Mucosa of descending colon (tissue), 3 donors: ENCODE measurements at places on chromosomes 4 and X. TPM values are rescaled to one million over a fixed set of nuclear protein-coding genes. Genes with fewer than 3 reads are reported as not detected.

DNA sequence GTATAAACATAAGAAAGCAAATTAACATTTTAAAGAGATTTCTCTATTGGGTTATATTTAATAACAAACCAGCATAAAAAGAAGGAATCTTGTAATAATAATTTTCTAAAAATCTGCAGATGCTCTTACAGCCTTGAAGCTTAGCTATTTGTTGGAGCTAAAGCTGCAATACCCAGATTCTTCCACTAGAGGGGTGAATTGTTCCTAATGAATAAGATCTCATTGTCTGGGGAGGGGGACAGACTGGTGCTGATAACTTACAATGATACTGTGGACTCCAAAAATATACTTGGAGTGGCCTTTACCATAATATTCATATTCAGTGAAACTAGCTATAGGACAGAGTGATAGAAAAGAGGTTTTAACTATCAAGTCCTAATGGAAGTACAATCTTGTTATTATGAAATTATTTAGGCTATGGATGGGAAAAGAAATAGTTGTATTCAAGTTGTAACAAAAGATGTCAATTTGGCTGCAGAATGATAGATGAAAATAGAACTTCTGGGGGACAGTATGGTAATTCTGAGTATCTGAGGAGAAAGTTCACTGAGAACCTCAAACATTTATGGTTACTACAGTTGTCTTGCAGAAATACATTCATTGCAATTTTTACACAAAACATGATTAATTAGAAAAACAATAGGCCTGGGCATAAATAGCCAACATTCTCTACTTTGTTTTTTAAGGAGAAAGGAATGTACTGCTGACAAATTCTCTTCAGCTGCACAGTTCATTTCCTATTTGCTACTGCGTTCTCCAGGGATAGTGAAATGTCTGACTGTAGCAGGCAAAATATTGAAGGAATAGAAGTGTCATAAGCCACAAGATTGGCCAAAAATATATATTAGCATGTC is 443.3 kb downstream of the GBA3 start:
- DNase-seq, result no peak

GRCh38 chr4:184479516-184479950 is 5.2 kb upstream of the IRF2 start:
- no peak for DNase-seq

GRCh38 chrX:140723121-140723715 is 13.7 kb downstream of the LINC00632 start:
- no peak for DNase-seq

GRCh38 chr4:5870701-5871100 is 22.2 kb downstream of the CRMP1 start:
- no peak for DNase-seq

- DNase-seq, result no peak
These were observed 43.5 kb downstream of the MND1 start for GRCh38 chr4:153387981-153388380.

DNA sequence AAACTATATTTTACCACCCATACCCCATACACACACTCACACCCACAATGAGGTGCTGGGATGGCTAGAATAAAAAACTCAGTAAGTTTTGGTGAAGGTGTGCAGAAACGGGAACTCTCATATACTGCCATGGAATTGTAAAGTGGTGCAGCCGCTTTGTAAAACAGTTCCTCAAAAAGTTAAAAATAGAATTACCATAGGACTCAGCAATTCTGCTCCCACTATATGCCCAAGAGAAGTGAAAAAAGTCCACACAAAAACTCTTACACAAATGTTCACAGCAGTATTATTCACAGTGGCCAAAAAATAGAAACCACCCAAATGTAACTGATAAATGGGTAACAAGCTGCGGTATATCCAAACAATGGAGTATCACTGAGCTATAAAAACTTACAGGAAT is 6.5 kb downstream of the CENPU start:
- no peak for DNase-seq

DNA sequence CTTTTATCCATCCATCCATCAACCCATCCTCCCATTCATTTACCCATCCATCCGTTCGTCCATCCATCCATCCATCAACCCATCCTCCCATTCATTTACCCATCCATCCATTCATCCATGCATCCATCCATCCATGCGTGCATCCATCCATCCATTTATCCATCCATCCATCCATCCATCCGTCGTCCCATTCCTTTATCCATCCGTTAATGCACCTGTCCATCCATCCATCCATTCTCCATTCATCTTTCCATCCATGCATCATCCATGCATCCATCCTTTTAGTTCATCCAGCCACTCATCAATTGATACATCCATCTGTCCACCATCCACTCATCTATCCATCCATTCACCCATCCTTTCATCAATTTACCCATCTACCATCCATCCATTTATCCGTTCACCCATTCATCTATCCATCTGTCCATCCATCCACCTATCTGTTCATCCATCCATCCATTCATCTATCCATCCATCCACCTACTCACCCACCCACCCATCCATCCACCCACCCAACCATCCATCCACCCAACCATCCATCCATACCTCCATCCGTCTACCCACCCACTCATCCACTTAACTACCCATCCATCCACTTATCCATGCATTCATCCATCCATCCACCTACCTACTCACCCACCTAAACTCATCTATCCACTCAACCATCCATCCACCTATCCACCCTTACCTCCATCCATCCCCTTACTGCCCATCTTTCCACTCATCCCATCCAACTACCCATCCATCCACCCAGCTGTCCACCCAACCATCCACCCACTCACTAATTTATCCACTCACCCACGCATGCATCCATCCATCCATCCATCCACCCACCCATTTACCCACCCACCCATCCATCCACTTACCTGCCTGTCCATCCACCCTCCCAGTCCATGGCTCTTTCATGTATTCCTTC is 9.6 kb downstream of the CD99 start:
- DNase-seq, result no peak

GRCh38 chr4:41514766-41515481 is 23.0 kb upstream of the LIMCH1 start:
- no peak for DNase-seq

DNA sequence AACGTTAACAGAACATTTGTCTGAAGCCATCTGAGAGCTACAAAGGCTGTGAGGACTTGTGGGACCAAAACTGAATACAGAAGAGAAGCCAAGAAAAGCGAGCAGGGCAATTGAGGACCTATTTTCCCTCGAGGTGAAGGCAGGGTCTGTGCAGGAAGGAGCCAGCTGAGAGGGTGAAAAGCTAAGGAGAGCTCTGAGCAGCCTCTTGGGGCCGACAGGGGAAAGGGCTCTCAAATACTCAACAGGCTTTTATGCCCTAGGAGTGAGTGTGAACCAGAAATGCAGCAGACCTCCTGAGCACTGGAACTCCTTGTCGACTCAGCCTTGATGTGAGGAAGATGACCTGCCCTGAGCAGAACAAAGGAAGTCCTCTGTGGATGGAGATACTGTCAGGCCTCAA is 54.2 kb downstream of the C4orf50 start:
- DNase-seq, result no peak

DNA sequence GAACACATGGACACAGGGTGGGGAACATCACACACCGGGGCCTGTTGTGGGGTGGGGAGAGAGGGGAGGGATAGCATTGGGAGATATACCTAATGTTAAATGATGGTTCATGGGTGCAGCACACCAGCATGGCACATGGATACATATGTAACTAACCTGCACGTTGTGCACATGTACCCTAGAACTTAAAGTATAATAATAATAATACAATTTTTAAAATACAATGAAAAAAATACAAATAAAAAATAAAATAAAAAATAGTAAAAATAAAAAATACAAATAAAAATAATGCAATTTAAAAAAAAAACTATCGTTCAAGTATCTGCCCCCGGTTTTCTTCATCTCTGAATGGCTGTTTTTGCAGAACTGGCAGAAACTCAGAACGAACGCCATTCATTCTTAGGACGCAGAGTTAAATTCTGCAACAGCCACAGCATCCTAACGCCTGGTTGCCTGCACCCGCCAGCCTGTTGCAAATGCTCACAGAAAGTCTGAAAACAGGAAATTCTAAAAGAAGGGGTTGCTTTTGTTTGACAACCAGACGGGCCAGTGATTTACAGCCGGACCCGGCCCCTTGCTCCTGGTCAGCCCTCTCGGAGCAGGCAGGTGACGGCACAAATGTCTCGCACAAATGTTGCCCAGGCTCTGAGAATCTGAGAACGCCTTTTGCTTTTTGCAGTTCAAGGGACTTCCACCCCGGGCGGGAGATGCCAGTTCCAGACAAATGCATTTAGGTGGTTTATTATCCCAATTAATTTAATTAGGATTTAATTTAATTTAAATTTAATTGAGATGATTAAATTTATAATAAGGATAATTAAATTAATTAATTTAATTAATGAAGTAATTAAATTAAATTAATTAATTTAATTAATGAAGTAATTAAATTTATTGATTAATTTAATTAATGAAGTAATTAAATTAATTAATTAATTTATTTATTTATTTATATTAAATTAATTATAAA is 47.8 kb downstream of the CRLF2 start:
- DNase-seq, result no peak

GRCh38 chr4:98728871-98729270 is 70.5 kb upstream of the TSPAN5 start:
- no peak for DNase-seq

DNA sequence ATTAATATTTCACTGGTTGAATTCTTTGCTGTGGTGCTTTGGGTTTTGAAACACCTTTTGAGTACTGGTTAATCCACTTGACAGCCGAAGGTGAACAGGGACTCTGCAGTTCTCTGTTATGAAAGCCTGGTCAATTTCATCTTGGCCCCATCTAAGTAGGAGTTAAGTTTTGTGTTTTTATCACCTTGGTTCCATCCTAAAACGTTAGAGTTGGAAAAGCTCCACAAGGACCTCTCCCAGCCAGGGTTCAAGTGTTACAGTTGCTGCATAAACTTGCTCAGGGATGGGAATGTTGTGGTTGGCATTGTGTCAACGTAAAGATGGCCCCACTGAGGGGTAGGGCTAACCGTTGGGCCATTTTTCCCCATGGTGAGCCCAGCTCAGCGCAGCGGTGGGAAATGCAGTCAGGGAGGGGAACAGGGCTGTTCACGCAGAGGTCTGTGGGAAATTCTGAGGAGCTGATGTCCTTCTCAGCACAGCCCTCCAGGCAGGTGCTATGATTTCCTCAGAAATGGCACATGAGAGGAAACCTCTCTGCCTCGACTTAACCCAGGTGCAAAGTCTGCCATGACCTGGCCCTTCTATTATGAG is 188.7 kb downstream of the STIM2 start:
- no peak for DNase-seq

DNA sequence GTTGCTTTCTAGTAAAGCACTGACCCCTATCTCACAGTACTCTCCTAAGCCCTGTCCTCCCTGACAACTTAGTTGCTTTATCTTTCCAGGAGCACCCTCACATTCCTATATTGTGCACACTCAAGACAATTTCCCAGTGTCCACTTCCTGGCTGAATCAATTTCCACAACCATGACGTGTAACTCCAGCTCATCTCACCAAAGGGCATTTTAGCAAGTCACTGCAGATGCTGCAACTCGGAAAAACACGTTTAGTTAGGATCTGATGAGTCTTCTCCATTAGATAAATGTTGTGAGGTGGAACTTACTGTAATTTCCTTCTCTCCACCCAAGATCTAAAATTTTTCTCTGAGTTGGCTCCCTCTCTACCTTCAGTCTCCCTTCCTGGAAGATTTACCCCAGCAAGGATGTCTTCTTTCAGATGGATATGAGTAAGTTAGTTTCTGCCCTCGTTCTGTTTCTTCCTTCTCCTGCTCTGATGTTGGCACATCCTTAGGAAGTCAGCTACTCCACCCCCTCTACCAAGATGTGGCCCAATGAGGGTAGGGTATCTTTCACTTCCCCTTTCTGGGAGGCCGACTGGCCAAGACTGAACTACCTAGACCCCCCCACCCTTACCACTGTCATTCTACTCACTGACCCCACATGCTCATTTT is 28.8 kb upstream of the IL13RA1 start:
- DNase-seq, result no peak

GRCh38 chr4:90996813-90997212 is 869.6 kb downstream of the CCSER1 start:
- DNase-seq, result no peak

GRCh38 chr4:48483006-48483776 is at the start of gene SLC10A4:
Gene SLC10A4, plus strand, starts transcription at chr4:48483343. Its CDS starts 219 bp downstream, at chr4:48483562.
- DNase-seq, result peak; percentile 40

DNA sequence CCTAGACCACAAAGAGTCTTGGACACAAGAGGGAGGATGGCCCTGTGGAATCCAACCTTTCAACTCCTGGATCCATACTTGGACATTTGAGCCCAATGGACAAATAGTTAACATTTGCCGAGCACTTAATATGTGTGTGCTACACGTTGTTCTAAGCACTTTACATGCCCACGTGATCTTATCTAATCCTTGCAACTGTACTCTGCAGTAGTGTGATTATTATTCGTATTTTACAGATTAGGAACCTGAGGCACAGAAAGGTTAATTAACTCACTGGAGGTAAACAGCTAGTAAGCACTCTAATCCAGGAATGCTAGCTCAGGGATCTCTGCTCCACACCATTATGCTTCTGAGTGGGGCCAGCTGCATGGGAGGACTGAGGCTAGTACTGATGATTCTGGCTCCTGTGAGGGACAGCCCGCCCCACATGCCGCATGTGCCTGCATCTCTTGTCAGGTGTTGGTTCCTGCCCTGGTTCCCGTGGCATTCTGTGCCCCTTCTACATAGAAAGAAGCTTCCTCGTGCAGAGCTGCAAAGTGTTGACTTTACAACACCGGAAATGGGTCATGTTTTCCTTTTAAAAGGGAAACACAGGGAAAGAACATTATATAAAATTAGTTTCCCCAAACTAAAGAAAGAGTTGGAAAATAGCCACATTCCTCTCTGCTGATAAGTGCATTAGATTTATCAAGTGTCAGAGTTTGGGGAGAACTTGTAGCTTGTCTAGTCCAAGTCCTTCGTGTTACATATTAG is 34.8 kb downstream of the PLAC1 start:
- DNase-seq, result no peak

SLC2A9 gene
- total RNA-seq, result 8.9 TPM

ANXA10 gene
- not detected for total RNA-seq

MAGEA2 gene
- not detected for total RNA-seq

ADGRL3 gene
- total RNA-seq, result 4.3 TPM

TMEM156 gene
- 0.44 TPM for total RNA-seq

TIGD2 gene
- total RNA-seq, result 2.6 TPM

FGFR3 gene
- total RNA-seq, result 25.5 TPM

LUZP4 gene
- not detected for total RNA-seq

SRPX2 gene
- total RNA-seq, result 3.3 TPM

TMSB15A gene
- 0.47 TPM for total RNA-seq

FGFBP2 gene
- 4.0 TPM for total RNA-seq

NHSL2 gene
- 4.8 TPM for total RNA-seq

MAP9 gene
- 0.75 TPM for total RNA-seq

NOX1 gene
- 96.7 TPM for total RNA-seq
